A549 treated with ZK216348 at 1 μM for 4 hours (cell line): ENCODE measurements at places on chromosomes 12 and 14. TPM values are rescaled to one million over a fixed set of nuclear protein-coding genes. Genes with fewer than 3 reads are reported as not detected.

NPC2 gene
- total RNA-seq, result 214 to 262 TPM (median 229 TPM) in 5 replicates

C12orf60 gene
- total RNA-seq, result 1.3 to 2.1 TPM (median 1.7 TPM) in 5 replicates

KRT86 gene
- 32.5 to 48.5 TPM (median 46.2 TPM) in 5 replicates for total RNA-seq

AKAP5 gene
- 0.27 to 0.68 TPM (median 0.41 TPM) in 5 replicates for total RNA-seq

KRT3 gene
- 0.09 TPM in 1 of 5 replicates, not detected in the others for total RNA-seq

DHRS2 gene
- total RNA-seq, result 5.0 to 9.9 TPM (median 7.3 TPM) in 5 replicates

MYF5 gene
- not detected in 5 replicates for total RNA-seq

BAZ1A gene
- total RNA-seq, result 21.2 to 41.5 TPM (median 29.5 TPM) in 5 replicates

ARMH4 gene
- 0.53 to 1.1 TPM (median 0.62 TPM) in 5 replicates for total RNA-seq

HOXC10 gene
- 2.5 to 3.6 TPM (median 2.9 TPM) in 5 replicates for total RNA-seq

CTDSP2 gene
- total RNA-seq, result 40.9 to 60.8 TPM (median 50.5 TPM) in 5 replicates

BICDL1 gene
- total RNA-seq, result 2.5 to 4.7 TPM (median 4.5 TPM) in 5 replicates

SLC25A21 gene
- 0.34 to 2.3 TPM (median 0.75 TPM) in 5 replicates for total RNA-seq

HECTD4 gene
- total RNA-seq, result 10.6 to 15.9 TPM (median 12.3 TPM) in 5 replicates

TPPP2 gene
- total RNA-seq, result not detected in 5 replicates

KRT6C gene
- not detected in 5 replicates for total RNA-seq

NUDT4 gene
- total RNA-seq, result 15.4 to 37.4 TPM (median 29.2 TPM) in 5 replicates

PPP1CC gene
- total RNA-seq, result 135 to 161 TPM (median 152 TPM) in 5 replicates

KRT6A gene
- 3.0 to 5.6 TPM (median 5.1 TPM) in 5 replicates for total RNA-seq

ESPL1 gene
- 10.5 to 24.6 TPM (median 22.1 TPM) in 5 replicates for total RNA-seq

TRPV4 gene
- 0.07 to 0.18 TPM (median 0.09 TPM) in 5 replicates for total RNA-seq

PKP2 gene
- 3.5 to 7.2 TPM (median 4.3 TPM) in 5 replicates for total RNA-seq

GARIN6 gene
- total RNA-seq, result not detected in 5 replicates

RBMS2 gene
- 8.0 to 16.8 TPM (median 14.3 TPM) in 5 replicates for total RNA-seq

DDX47 gene
- total RNA-seq, result 80.5 to 116 TPM (median 82.0 TPM) in 5 replicates

BCL11B gene
- total RNA-seq, result 0.23 to 0.45 TPM (median 0.25 TPM) in 5 replicates

HOXC13 gene
- 11.6 to 22.7 TPM (median 15.6 TPM) in 5 replicates for total RNA-seq

POTEM gene
- not detected in 5 replicates for total RNA-seq

MYF6 gene
- not detected in 5 replicates for total RNA-seq

GDF3 gene
- not detected in 5 replicates for total RNA-seq

PIP4K2C gene
- 39.2 to 49.2 TPM (median 42.4 TPM) in 5 replicates for total RNA-seq

PIANP gene
- total RNA-seq, result 0.68 to 1.3 TPM (median 0.97 TPM) in 5 replicates

OR6C74 gene
- total RNA-seq, result not detected in 5 replicates

JPH4 gene
- total RNA-seq, result 0.04 to 0.08 TPM (median 0.07 TPM) in 3 of 5 replicates, not detected in the others

GPR68 gene
- 0.18 to 0.21 TPM (median 0.19 TPM) in 3 of 5 replicates, not detected in the others for total RNA-seq

RTN1 gene
- not detected in 5 replicates for total RNA-seq

KRT77 gene
- total RNA-seq, result not detected in 5 replicates

PLBD1 gene
- 4.1 to 6.1 TPM (median 5.3 TPM) in 5 replicates for total RNA-seq

TC2N gene
- total RNA-seq, result 0.51 to 0.85 TPM (median 0.84 TPM) in 5 replicates

ADAM21 gene
- total RNA-seq, result not detected in 5 replicates

NEUROD4 gene
- total RNA-seq, result not detected in 5 replicates

NEMP1 gene
- 11.8 to 18.5 TPM (median 15.2 TPM) in 5 replicates for total RNA-seq

SALL2 gene
- 0.61 to 1.1 TPM (median 0.87 TPM) in 5 replicates for total RNA-seq

CEP290 gene
- total RNA-seq, result 5.3 to 8.1 TPM (median 5.5 TPM) in 5 replicates

NPFF gene
- total RNA-seq, result not detected in 5 replicates
